ENCODE measurements at places on chromosomes 12 and 14.

GRCh38 chr14:50961605-50962221 lies 17.4 kb upstream of the PYGL start:
- no peak for DNase-seq

GRCh38 chr14:32003585-32003984 lies 73.5 kb upstream of the ARHGAP5 start:
- no peak for DNase-seq

DNA sequence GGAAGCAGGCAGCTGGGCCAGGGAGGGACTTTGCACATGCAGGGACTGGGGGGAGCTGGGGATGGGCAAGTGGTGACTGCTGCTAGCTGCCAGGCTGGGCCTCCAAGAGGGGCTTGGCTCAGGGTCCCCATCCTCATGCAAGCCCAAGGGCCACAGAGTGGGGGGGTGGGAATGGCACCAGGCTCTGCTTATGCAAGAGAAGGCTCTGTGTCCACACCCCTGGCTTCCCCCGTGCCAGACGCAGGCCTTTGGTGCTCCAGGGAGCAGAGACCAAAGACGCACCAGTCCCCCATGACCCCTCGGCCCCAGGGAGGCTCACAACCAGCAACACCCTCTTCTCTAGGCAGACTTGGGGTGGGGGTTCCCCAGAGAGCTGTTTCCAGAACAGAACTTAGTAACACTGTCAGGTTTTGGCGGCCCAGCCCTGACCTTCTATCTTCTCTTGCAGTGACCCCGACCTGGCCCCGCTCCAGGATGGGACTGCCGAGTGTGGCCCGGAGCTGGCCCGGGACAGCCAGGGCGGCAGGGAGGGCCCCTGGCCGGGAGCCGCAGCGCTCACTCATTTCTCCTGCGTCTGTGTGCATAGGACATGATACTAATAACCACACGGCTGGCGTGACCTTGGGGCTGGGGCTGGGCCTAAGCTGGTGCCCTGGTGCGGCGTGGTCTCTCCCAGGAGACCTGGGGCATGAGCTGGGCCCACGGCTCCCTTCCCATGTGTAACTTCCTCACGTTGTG lies 14.3 kb downstream of the XRCC3 start:
- no peak for DNase-seq

- no peak for DNase-seq
Measured at GRCh38 chr12:1855241-1855640, 34.9 kb downstream of the LRTM2 start.

- no peak for DNase-seq
Measured at GRCh38 chr12:128557231-128557630, 266.5 kb downstream of the SLC15A4 start.

DNA sequence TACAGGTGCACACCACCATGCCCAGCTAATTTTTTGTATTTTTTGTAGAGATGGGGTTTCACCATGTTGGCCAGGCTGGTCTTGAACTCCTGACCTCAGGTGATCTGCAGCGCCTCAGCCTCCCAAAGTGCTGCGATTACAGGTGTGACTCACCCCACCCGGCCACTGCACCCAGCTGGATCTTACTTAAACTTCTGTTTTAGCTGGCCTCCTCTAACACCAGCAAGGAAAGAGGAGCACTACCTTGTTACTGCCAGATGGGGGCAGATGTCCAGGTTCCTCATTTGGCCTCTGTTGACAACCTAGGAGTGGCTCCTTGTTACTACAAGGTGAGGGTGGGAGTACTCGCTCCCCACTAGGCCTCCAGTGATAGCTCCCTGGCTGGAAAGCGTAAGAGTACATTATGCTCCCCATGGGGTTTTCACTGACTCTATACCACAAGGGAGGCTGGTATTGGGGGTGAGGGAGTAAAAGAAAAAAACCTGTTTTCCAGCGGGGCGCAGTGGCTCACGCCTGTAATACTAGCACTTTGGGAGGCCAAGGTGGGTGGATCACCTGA lies 13.2 kb upstream of the ARF6 start:
- no peak for DNase-seq

- no peak for DNase-seq
Measured at GRCh38 chr14:58296726-58297125, 1.6 kb upstream of the ARID4A start.

DNA sequence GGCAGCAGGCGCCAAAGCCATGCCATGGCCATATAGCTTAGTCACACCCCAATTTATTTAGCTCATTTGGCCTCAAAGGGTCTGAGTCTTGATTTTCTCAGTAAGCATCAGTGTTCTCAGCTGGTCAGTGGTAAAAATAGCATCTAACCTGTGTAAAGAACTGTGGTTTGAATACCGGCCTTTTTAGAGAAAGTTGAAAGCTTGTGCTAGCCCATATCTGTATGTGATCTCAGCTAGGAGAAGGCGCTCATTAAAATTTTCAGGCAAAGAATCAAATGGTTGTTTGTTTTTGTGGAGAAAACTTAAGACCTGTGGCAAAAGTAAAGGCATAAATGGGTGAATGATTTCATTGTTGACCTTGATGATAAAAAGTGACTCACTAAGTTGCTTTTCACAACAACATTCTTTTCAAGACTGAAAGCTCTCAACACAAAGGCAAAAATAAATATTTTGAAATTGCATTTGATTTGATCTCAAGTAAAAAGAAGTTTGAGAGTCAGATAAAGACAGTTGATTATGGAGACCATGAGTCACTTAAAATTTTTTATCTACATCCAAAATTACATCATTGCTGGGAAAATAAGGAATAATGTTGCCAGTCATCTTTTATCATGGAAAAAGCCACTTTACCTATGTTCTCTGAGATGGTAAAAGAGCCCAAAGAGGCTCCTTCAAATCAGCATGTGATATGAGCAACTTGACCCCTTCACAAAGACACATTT lies 128.5 kb upstream of the RGS6 start:
- no peak for DNase-seq

GRCh38 chr14:70567791-70568190 lies 32.7 kb downstream of the MED6 start:
- no peak for DNase-seq

DNA sequence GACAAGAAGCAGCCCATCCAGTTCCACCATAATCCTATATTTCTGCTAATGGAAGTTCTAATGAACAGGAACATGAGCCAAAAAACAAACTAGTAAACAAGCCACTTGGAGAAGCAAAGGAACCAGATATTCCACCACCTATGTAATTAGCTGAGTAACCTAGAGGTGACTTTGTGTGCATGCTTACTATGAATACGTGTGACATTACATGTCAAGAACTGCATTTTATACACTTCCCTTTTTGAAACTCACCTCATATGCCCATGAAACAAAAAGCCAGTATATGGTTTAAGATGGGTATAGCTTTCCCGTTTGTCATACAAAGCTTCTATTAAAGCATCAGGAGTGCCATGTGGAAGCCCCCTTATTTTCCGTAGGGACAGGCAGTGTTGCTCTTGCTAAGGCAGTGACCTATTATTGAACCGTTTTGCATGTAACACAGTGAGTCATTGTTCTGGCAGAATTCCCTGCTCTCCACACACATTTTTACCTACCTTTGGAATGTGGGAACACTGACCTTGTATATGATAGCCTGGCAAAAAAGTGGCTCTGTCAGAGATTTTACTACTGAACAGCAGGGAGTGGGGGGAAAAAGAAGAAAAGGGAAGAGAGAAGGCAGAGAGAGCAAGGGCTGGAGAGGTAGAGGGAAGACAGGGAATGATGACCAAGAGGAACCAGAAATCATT lies 34.8 kb upstream of the FRMD6 start:
- DNase-seq: no peak

GRCh38 chr12:116689521-116689920 lies 48.3 kb downstream of the SPRING1 start:
- DNase-seq: no peak

DNA sequence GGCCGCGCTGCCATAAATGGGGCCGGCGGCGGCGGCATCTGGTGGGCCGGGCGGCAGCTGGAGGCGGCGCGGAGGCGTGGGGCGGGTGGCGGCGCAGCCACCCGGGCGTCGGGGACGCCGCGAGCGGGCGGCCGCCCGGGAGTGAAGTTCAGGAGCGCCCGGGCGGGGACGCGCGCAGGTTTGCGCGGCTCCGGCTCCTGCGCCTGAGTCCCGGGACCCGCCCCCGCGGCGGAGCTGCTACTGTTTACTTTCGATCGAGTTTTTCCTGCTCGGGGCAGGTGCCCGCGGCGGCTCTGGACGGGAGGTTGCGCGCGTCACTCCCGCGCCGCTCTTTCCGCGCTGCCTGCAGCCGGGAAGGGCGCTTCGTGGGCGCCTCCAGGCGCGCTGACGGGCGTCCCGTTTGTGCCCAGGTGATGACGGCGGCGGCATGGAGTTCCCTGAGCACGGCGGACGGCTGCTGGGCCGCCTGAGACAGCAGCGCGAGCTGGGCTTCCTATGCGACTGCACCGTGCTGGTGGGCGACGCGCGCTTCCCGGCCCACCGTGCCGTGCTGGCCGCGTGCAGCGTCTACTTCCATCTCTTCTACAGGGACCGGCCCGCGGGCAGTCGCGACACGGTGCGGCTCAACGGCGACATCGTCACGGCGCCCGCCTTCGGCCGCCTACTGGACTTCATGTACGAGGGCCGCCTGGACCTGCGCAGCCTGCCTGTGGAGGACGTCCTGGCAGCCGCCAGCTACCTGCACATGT lies at the start of gene ZBTB42:
Gene ZBTB42, plus strand, starts transcription at position 331 of the 749 bp plus-strand sequence. Its CDS starts 97 bp downstream, at position 428.
- peak; percentile 76 for DNase-seq

DNA sequence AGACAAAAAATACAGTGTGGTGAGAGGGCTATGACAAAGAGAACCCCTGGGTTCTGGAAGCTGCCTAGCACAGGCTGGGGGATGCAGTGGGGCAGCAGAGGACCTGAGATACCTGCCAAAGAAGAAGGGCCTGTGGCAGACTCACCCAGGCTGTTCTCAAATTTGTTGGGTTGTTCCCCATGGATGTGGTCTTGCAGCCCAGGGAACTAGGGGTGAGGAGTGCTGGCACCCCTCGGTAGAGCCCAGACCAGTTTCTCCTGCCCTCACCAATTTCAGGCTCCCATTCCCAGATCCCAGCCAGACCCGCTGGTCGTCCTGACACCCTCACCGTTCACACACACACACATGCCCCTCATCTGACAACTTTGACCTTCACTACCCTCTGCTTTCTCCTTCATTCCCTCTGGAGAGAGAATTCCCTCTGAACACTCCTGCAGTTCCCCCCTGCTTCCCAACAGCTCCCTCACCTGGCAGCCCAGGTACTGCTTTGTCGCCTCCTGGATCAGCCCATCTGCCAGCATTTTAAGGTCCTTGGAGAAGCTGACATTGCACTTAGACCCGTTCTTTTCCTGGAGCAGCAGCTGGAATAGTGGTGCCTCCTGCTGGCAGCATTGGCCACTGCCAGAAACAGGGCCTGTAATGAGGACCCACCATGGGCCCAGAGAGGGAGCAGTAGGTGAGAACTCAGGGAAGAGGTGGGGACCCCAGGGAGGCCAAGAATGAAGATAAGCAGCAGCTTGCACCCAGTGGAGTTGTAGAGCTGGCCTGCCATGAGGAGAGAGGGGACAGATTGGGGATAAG lies 5.9 kb upstream of the GDF11 start:
- no peak for DNase-seq

DNA sequence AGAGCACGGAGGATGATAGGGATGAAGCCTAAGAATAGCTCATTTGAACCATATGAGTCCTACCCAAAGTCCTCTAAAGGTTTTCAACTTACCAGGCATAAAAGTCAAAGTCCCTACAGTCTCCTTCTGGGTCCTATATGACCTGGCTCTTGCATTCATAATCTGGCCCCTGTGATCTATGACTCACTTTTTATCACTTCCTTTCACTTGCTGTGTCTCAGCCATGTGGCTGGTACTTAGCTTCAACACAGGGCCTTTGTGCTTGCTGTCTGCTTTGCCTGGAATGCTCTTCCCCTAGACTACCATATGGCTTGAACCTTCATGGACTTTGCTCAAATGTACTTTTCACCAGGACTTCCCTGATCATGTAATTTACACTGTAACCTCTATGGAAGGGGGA lies 137.6 kb upstream of the TMTC1 start:
- no peak for DNase-seq

- no peak for DNase-seq
Measured at GRCh38 chr14:57816568-57817284, 49.2 kb downstream of the SLC35F4 start.

GRCh38 chr12:116346741-116347140 lies 69.2 kb upstream of the MED13L start:
- DNase-seq: no peak

DNA sequence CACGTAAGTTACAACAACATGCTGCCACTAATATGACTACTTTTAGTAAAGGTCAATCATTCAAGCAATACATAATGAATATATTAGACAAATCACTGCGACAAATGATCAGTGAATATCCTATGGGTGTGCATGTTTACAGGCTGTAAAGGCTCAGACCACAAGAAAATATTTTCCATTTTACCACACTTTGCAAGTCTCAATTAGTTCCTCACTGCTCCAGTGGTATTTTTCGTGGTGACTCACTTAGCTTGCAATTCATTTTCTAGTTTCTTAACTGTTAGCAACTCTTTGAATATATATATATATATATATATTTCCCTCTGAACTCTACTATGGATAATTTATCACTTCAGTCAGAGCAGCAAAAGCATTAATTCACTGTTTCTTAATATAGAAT lies 96.9 kb downstream of the EML5 start:
- no peak for DNase-seq

- no peak for DNase-seq
Measured at GRCh38 chr12:51322452-51322851, 1.5 kb downstream of the BIN2 start.

- DNase-seq: no peak
Measured at GRCh38 chr14:64265222-64265621, 28.9 kb downstream of the ESR2 start.

GRCh38 chr12:115452751-115453281 lies 768.8 kb upstream of the TBX3 start:
- DNase-seq: no peak

DNA sequence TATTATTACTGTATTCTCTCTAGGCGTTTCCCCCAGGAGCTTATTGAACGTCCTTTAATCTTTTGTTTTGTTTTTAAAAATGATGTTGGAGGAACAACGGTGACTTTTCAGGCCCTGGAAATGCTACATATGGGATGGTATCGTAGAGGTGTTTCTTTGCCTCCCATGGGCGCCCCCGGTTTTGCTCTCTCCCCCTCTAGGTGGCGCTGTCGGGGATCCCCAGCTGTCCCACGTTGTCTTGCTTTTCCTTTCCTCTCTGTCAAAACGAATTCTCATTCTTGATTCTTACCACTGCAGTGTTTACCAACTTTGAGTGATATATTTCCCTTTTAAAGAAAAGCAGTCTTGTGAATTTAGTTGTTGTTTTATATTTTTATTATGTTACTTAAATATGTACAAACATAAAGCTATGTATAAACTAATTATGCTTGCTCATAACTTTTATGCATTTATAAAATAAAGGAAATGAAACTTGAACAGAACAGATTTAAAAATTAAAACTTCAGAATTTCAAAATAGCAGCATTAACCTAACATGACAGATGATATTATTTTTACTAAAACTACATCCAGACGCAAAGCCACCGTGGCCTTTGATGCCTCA lies 171.9 kb downstream of the RGS6 start:
- peak; percentile 4 for DNase-seq

DNA sequence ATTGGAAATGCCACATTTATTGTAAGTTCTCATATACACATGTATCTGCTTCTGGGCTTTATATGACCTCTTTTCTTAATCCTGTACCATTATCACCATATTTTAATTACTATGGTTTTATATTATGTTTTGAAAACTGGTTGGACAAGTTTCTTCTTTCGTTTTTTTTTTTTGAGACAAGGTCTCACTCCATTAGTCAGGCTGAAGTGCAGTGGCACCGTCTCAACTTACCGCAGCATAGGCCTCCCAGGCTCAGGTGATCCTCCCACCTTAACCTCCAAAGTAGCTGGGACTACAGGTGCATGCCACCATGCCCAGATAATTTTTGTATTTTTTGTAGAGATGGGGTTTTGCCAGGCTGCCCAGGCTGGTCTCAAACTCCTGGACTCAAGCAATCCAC lies 44.6 kb downstream of the GALNT4 start:
- DNase-seq: no peak

All from GM12892 (cell line).